Foreskin fibroblast (primary cell): ENCODE measurements at places on chromosomes 1 and 21.
A peak's percentile ranks its signal among the peaks of the same experiment; 100 is the strongest.

DNA sequence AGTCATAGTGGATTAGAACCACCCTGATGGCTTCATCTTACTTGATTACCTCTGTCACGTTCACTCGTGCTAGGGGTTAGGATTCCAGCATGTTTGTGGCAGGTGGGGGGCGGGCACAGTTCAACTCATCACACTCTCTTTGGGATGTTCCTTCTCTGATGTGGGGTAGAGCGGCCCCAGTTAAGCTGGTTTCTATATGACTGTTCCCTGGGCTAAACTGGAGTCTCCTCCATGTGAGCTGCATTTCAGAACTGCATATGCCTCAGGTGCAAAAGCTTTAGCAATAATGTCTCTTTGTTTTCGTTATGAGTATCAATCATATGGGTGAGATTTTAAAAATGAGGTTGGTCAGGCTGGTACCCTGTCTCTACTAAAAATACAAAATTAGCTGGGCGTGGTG lies 393.2 kb downstream of the RPS6KC1 start:
- no peak for DNase-seq

DNA sequence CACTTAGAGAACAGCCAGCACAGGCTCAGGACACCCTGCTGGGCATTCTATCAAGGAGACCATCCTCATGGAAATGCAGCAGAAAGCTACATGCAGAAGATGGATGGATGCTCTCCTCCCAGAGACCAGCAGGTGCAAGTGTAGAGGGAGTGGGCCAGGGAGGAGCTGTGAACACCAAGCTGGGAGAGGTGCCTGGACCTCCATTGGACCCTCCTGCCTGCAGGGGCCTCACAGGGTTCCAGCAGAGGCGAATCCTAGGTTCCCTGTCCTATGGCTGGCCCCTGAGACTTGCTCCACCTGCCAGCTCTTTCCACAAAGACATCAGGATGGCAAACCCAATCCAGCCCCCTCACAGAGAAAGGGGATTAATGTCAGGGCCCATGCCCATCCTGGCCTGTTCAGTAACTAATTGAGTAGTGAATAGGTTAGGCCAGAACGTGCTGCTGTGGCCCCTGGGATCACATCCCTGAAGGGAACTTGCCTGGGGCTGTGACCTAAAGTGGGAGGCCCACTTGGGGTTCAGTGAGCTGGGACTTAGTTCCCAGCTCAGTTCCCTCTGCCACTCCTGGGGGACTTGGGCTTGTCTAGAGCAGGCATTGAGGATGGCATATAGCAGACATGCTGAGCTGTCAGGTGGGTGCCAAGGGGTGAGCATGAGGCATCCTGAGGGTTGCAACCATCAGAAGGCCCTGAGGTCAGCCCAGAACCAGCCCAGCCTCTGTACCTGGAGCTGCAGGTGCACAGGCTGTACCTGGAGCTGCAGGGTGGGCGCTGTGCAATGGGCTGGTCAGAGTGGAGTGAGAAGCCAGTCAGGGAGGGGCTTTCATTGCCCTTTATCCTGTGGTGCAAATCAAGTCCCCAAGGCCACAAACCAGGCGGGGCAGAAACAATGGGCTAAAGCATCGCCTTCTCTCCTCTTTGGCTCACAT lies 22.9 kb upstream of the ZNF678 start:
- no peak for DNase-seq

GRCh38 chr1:169929210-169929526 lies 35.5 kb upstream of the SCYL3 start:
- DNase-seq, result no peak

- DNase-seq, result peak; percentile 35
Observed at GRCh38 chr1:173148971-173149370, 58.2 kb downstream of the TNFSF4 start.

DNA sequence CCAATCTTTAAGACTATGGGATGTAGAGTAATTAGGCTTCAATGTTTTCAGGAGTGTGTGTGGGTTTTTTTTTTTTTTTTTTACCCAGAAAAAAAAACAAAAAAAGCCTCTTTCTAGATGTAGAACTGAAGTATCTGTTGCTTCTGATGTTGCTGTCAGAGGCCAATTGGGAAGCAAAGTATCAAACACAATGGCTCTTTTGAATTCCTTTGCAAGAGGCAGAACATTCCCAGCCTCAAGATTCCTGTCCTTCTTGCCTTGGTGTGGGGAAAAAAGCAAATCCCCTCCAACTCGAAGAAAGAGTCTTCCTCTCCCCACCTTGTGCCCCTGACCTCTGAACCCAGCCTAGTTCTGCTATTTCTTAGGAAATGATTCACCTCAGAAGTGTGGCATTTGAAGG lies 55.4 kb upstream of the LMO4 start:
- no peak for DNase-seq

- DNase-seq, result no peak
Observed at GRCh38 chr1:62022382-62022983, 172.2 kb upstream of the L1TD1 start.

GRCh38 chr1:247365023-247365422 lies 33.4 kb upstream of the ZNF496 start:
- DNase-seq, result no peak

DNA sequence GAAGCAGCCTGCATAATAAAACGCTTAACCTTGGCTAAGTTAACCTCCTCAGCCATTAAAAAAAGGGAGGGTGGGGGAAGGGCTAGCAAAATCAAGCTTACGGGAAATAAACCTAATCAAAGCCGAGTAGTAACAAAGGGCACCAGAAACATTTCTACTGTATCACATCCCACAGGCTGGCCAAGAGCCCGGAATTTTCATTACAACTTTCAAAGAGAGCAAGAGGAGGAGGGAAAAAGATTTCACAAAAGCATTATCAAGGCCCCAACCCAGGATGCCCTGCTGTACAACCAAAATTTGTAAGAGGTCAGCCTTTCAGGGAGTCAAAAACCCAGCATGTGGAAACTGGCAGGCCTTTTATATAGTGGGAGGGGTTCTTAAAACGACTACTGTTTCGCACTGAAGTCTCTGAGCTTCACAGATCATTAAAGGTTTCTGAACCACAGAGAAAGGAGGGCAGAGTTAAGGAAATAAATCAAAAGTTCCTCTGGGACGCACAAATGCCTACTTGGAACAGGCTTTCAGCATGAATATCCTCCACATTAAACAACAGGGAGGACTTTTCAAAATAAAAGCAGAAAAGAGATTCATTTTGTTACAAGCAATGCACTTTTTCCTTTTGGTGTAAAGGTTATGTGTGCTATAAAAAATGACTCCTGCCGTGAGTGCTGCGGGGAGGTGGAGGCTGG lies 90.4 kb downstream of the SLC45A1 start:
- DNase-seq, result peak; percentile 90

DNA sequence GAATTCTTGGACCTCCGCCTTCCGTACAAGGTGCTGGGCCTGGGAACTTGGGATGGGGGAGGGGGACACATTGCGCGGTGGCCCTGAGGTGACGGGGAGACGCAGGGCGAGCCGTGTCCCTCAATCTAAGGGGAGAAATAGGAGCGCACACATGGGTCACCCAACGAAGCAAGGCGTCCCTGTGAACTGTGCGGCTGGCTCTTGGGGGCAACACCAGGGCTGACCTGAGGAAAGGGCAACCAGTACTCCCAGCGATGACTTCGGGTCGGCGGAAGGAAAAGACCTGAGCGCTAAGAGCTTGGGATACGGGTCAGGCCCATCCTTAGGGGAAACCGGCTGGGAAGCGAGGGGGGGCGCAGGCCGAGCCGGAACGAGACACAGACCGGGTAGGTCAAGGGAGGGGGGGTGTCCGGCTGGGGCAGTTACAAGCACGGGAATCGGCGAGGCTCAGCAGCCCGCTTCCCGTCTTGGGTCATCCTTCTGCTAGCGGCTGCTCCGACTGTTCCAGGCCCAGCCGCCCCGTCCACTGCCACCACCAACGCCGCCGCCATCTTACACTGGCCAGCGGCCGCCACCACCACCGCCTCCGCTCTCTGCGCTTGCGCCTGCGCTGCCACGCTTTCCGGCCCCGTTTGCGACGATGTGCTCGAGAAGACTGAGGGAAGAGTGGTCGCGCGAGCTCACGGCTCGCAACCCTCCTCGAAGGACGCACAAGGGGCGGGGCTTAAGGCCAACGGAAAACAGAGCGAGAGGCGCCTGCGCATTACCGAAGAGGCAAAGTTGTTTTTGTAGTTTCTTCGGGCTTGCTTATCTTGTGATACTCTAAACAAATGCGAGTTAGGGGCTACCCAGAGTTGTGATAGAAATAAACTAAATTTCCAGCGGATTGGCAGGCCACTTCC lies at the start of gene DCAF8:
TSS of gene DCAF8 (minus strand) at position 657 of the 902 bp plus-strand sequence. CDS start 18,541 bp downstream, outside the sequence.
- DNase-seq, result peak; percentile 97

DNA sequence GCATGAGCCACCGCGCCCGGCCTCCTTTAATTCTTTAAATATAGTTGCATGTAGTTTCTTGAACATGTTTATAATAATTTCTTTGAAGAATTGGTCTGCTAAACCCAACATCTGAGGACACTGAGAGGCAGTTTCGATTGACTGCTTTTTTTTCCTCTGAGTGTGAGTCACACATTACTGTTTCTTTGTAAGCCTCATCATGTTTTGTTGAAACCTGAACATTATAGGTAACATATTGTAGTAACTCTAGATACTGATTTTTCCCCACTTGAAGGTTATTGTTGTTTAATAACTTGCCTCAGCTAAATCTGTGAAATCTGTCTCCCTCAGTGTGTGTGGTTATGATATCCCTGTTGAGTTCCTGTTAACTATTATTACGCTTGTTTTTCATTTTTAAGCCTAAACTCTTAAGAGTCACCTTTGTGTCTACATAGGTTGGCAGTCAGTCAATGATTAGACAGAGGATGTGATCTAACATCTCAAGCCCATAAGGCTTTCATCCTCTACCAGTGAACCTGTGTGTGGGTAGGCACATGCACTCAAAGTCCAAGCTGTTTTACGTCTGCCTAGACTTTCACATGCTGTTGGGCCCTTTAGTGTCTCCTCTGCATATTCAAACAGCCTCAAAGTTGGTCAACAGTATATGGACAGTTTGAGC lies 155.5 kb downstream of the KCNH1 start:
- no peak for DNase-seq

DNA sequence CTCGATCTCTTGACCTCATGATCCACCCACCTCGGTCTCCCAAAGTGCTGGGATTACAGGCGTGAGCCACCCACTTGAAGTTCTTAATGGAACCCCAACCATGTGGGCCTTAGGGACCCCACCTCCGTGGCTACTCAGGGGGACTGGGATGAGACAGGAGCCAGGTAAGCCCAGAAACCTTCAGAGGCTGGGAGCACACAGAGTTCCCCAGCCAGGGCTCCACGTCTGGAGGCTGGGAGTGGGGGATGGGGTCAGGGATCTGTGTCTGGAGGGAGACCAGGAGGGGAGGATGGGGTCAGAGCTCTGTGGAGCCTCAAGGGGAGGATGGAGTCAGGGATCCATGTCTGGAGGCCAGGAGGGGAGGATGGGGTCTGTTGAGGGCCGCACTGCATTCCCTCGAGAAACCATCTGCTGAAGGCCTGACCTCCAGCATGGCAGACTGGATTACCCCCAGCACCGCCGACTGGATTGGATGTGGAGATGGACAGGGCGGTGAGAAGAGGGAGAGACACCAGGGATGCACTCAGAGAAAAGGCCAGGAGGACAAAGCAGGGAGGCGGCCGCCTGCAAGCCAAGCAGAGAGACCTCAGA lies 2.1 kb upstream of the FTCD start:
- no peak for DNase-seq
